WTC11 (cell line): ENCODE measurements at places on chromosomes 1 and 21. TPM values are rescaled to one million over a fixed set of nuclear protein-coding genes. Genes with fewer than 3 reads are reported as not detected.

DNA sequence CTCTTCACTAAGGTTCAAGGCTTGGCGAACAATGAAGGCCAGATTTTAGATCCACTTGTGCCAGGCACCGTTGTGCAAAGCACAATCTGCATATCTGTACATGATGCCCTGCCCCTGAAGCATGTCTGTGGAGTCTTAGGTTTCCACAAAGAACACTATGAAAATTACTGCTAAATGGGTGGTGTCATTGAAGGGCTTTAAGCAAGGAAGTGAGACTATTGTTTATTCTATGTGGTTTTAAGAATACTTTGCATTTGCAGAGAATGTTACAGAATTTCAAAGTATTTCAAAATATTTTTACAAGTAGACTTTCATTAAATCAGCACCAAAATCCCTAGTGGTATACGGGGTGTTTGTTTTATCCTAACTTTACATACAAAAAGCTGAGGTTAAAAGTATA, 8.8 kb downstream of the TSEN15 start:
- no peak overlapping the region for H3K4me3 ChIP-seq
- H3K4me1 ChIP-seq, result peaks cover 46% of the 10 kb centered on the region
- DNase-seq, result no peak

GRCh38 chr1:32400876-32401631, 6.8 kb upstream of the BSDC1 start:
- H3K4me3 ChIP-seq, result no peak overlapping the region
- DNase-seq, result peak; percentile 91
- peaks cover 12% of the 10 kb centered on the region for H3K36me3 ChIP-seq
- no peaks in the 10 kb centered on the region for H3K27me3 ChIP-seq
- H3K4me1 ChIP-seq, result no peaks in the 10 kb centered on the region; the same call in 1 of the 2 replicates

DNA sequence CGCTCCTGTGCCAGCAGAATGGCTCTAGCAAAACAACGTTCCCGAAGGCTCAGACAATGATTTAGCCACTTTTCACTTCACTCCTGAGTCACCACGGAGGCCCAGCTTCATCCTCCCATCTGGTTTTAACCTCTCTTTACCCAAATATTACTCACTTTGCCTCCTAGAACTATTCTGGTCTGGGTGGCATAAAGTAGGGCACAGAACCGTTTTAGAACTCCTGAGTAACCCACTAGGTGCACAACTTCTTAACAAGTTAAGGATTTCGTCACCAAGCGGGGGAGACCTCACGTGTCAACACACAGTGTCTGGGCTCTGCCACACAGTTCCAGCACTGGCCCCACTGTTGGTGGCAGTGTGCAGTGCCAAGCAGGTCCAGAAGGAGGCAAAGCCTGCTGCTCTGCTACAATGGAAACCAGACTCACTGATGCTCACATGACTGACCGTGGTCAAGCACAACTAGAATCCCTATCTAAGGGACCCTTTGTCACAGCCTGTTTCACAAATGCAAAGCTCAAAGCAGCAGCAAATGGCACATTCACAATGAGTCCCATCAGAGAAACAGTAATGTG, 121.7 kb downstream of the SIPA1L2 start:
- H3K27me3 ChIP-seq, result no peaks in the 10 kb centered on the region
- H3K4me3 ChIP-seq, result no peak overlapping the region
- H3K4me1 ChIP-seq, result peaks cover 47% of the 10 kb centered on the region
- H3K36me3 ChIP-seq, result no peaks in the 10 kb centered on the region

- no peak overlapping the region for H3K27ac ChIP-seq
- no peak for DNase-seq
- no peaks in the 10 kb centered on the region for H3K36me3 ChIP-seq
- H3K27me3 ChIP-seq, result no peaks in the 10 kb centered on the region; the same call in 1 of the 2 replicates
Measured at GRCh38 chr1:230821346-230821745, 47.0 kb downstream of the C1orf198 start.

DNA sequence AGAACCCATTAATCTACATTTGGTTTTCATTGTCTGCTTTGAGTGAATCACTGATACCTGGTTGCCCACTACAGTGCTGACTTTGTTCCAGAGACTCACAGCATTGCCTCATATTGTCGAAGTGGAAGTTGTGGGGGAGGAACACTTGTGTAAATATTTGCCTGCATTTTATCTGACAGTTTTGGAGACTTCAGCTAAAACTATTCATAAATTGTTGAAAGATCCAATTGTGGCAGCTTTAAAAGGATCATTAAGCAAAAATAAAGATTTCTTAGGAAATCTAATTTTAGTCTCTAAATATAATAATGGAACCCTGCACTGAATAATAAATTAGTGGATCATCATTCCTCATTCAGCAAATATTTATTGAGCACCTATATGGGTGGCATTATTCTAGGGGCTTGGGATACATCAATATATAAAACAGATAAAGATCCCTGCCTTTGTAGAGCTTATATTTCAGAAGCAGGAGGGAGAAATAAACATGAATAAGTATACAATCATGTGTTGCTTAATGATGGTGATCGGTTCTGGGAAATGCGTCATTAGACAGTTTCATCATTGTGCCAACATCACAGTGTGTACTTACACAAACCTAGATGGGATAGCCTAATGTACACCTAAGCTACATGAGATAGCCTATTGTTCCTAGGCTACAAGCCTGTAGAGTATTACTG, 73.5 kb downstream of the OSBPL9 start:
- no peaks in the 10 kb centered on the region for H3K27me3 ChIP-seq
- no peak overlapping the region for H3K4me3 ChIP-seq
- peaks cover 11% of the 10 kb centered on the region for H3K4me1 ChIP-seq
- DNase-seq, result no peak
- H3K36me3 ChIP-seq, result no peaks in the 10 kb centered on the region

Gene TIE1
- total RNA-seq, result 2.5 to 3.7 TPM (median 2.6 TPM) in 3 replicates

GRCh38 chr1:182984621-182985020, 31.7 kb upstream of the SHCBP1L start:
- no peaks in the 10 kb centered on the region for H3K27me3 ChIP-seq
- no peaks in the 10 kb centered on the region; the same call in 1 of the 2 replicates for H3K4me1 ChIP-seq
- peaks cover 6% of the 10 kb centered on the region; the same call in 1 of the 2 replicates for H3K36me3 ChIP-seq

Gene FCGR3A
- 0.11 to 0.32 TPM (median 0.11 TPM) in 3 replicates for total RNA-seq

DNA sequence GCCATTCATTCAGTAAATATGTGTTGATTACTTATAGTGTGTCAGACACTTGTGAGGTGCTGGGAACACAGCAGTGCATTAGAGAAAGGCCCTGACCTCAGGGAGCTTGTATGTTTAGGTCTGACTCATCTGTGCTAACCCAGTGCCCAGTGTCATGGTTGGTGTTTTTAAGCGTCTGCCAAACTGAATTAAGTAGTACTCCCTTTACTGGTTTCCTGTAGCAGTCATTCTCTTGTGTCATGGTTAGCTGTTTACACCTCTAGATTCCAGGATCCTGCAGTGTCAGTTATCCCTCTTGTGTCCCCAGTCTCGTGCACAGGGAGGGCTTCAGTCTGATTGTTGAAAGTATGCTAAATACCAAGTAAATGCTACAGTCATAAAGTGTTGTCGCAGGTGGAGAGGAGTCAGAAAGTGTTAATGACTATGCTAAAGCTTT, 14.2 kb downstream of the UCK2 start:
- DNase-seq, result no peak

DNA sequence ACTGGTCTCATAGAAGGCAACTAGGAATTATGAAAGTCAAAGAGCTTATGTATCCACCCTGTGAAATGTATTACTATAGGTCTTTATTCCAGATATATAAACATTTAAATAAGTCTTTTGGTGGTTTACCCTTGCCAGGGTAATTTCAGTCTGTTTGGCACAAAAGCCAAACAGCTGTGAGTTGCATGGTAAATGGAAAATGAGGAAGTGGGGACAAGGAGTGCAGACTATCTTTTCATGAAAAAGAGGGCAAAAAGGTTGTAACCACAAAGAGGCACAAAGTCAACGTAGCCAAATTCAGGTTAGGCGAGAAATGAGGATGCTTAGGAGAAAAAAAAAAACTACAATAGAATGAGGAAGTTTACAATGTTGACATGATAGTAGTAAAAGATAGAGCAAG, 492.3 kb upstream of the PRMT6 start:
- no peaks in the 10 kb centered on the region for H3K36me3 ChIP-seq
- H3K4me3 ChIP-seq, result no peak overlapping the region
- H3K27ac ChIP-seq, result no peak overlapping the region
- no peak for DNase-seq
- H3K27me3 ChIP-seq, result no peaks in the 10 kb centered on the region

Gene KCNH1
- 0.11 to 0.21 TPM (median 0.17 TPM) in 3 replicates for total RNA-seq

GRCh38 chr1:207328004-207328403, 6.5 kb downstream of the CD55 start:
- H3K4me1 ChIP-seq, result no peaks in the 10 kb centered on the region
- H3K36me3 ChIP-seq, result peaks cover 19% of the 10 kb centered on the region
- peak overlapping the region; percentile 4; the same call in 1 of the 2 replicates for H3K27ac ChIP-seq
- H3K27me3 ChIP-seq, result no peaks in the 10 kb centered on the region
- DNase-seq, result no peak
- no peak overlapping the region for H3K4me3 ChIP-seq

DNA sequence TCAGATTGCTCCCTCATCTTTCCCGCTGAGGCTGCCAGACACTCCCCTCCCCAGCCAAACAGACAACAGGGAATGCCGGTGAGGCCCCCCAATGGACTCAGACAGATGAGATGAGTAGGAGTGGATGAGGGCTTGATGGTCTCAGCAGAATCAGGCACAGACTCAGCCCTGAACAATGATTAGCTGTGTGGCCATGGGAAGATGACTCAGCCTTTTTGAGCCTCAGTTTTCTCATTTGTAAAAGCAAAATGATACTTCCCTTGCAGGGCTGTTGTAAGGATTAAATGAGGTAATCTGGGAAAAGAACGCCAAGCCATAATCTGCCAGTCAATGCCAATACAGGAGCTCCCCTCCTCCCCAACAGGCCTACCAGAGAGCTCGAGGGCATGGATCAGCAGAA, 12.4 kb downstream of the C1orf198 start:
- H3K36me3 ChIP-seq, result peaks cover 43% of the 10 kb centered on the region
- peaks cover 28% of the 10 kb centered on the region for H3K4me1 ChIP-seq
- H3K27ac ChIP-seq, result no peak overlapping the region
- no peaks in the 10 kb centered on the region for H3K27me3 ChIP-seq
- DNase-seq, result no peak

DNA sequence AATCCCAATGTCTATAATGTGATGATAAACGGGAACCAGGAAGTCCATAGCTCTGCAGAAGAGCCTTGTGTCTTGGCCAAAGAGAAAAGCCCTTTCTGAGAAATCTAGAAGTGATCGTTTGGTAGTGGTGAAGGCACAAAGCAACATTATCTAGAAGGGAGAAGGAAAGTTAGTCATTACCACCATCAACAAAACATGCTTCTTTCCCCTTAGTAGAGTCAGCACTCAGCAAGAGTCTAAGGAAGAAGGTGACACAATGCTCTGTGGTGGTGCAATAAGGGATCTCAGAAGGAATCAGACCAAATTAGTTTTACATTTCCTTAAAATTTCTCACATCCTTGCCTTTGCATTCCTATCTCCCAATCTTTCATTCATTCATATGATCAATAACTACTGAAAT, 134.4 kb upstream of the PRDX6 start:
- no peak for DNase-seq
- no peaks in the 10 kb centered on the region; the same call in 1 of the 2 replicates for H3K4me1 ChIP-seq
- H3K36me3 ChIP-seq, result no peaks in the 10 kb centered on the region; the same call in 1 of the 2 replicates

DNA sequence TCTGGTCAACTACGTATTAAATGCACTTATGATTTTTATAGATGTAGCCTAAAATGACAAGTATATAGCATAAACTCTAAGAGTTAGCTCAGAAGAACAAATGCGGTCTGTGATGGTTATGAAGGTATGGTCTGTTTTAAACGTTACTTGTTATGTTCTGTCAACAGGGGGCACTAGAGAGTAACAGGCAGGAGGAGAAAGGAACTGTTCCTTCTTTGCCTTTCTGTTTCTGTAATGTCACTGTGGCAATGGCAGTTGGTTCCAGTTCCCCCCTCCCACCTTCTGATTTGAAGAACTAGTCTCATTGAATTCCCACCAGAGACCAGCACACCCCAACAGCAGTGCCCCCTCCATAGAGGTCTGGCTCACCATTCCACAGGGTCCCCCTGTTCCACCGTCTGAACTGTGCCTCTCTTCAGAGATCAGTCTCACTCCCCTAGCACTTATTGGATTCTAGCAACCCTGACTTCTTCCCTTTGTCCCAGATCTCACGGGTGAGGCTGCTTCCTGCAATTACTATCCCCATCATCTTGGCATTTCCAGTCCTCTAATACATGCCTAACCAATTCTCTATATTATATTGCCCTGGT, 14.0 kb downstream of the KRTAP24-1 start:
- no peak for DNase-seq
- no peaks in the 10 kb centered on the region for H3K36me3 ChIP-seq
- no peak overlapping the region for H3K27ac ChIP-seq
- H3K4me1 ChIP-seq, result no peaks in the 10 kb centered on the region
- H3K4me3 ChIP-seq, result no peak overlapping the region
- H3K27me3 ChIP-seq, result no peaks in the 10 kb centered on the region; the same call in 1 of the 2 replicates

Gene CLDN8
- total RNA-seq, result not detected in 3 replicates

DNA sequence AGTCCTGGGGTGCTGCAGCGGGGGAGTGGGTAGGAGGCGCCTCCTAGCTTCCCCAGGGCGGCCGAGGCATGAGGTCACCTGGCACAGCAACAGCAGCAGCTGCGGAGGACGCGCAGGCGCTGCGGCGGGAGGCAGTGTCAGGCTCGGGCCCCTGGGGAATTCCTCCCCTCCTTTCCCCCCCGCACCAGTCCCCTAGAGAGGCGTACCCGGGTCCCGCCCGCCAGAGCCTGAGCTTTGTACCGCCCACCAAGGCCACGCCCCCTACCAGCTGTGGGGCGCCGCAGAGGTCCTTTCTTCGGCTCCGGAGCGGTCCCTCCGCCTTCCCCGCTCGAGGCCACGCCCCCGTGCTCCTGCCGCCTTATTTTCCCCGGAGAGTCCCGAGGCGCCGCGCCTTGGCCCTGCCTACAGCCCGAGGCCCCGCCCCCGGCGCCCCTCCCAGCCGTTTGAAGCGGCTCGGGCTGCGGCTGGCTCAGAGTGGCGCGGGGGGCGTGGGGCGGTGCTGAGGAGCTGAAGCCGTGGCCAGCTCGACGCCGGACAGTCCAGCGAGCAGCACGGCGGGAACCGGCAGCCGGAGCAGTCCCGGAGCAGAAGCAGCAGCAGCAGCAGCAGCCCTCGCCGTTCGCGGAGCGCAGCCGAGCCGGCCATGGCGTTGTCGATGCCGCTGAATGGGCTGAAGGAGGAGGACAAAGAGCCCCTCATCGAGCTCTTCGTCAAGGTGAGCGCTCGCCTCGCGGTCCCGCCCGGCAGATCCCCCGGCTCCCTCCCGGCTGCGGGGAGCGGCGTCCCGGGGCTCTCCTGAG, at the start of gene CLIC4:
TSS of gene CLIC4 (plus strand) at position 537 of the 800 bp plus-strand sequence. CDS start at position 644, 107 bp downstream.
- peaks cover 20% of the 10 kb centered on the region for H3K36me3 ChIP-seq
- H3K4me1 ChIP-seq, result peaks cover 63% of the 10 kb centered on the region
- H3K27ac ChIP-seq, result peak within 1 kb of the TSS; percentile 99
- DNase-seq, result peak; percentile 100
- no peaks in the 10 kb centered on the region for H3K27me3 ChIP-seq

DNA sequence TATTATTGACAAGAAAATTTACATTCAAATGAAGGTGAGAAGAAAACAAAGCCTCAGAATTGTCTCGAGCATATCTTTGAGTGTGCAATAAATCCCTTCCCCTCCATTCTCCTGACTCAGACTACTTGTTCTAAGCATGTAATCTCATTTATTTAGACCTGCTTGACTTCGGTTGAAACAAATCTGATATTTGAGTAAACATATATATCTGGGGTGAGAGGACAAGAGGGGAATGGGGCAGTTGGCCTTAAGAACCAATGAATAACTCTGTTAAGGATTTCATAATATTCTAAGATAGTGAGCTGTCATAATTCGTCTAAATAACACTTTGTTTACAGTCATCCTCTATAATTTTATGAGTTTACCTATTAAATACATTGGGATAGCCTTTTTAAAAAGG, 142.7 kb downstream of the SIPA1L2 start:
- H3K4me1 ChIP-seq, result no peaks in the 10 kb centered on the region
- no peaks in the 10 kb centered on the region for H3K27me3 ChIP-seq
- H3K4me3 ChIP-seq, result no peak overlapping the region
- H3K27ac ChIP-seq, result no peak overlapping the region
- no peak for DNase-seq

Gene SPAG17
- total RNA-seq, result 0.52 to 0.78 TPM (median 0.71 TPM) in 3 replicates
